ENCODE measurements at places on chromosomes 1 and 21. TPM values are rescaled to one million over a fixed set of nuclear protein-coding genes. Genes with fewer than 3 reads are reported as not detected.

GRCh38 chr1:245475961-245476516, 321.3 kb downstream of the KIF26B start:
- no peak for DNase-seq

DNA sequence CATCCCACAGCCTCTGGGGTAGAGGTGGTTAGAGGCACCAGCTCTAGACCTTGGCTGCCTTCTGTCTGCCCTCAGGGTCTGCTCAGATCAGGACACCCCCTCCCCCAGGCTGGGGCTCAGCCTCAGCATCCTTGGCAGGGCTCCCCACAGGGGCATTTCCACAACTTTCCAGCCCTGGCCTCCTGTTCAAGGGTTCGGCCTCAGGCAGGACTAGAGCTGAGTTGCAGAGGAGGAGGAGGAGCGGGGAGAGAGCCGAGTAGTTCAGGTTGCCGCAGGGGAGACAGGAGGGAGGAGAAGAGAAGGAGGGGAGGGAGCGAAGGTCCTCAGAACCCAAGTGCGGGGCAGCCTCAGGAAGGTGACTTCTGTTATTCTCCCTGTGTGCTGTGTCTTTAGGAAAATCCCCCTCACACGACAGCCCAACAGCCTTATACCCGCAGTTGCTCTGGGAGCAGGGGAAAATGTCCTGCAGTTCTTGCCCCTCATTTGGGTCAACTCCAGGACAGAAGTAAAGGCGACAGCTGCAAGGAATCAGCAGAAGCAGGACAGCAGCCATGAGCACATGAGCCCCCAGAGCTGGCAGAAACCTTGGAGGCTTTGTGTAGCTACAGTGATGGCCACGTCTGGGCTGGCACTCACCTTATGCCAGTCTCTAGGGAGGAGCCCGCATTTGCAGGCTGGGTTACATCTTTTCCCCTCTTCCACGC, 46.5 kb upstream of the TENT5B start:
- no peak for DNase-seq

The CFAP45 gene
- 1.1 TPM for total RNA-seq

The FMOD gene
- 1.6 TPM for total RNA-seq

DNA sequence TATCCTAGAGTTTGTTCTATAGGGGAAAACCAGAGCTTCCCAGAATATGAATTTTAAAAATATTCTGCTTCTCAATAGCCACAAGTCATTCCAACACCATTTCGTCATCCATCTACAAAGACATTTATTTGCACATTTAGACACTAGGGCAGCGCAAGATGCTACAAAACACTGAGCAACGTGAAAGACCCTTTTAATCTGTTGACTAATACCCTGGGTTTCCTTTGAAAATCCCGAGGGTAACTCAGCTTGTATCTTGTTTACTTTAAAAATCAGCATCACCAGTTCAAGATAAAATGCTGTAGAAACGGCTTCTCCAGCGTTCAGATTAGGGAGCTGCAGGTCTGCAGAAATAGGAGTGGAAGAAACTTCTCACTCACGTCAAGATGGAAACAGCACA, 13.5 kb downstream of the PDPN start:
- DNase-seq: no peak

Data from cerebellum (tissue), 4 donors.